Activated T-cell treated with anti-CD3 and anti-CD28 coated beads for 48 hours (primary cell): ENCODE measurements at places on chromosomes 12 and 14.

GRCh38 chr14:20522332-20522731 lies 17.0 kb downstream of the RNASE10 start:
- DNase-seq, result no peak

GRCh38 chr12:88615490-88615889 lies 35.2 kb upstream of the KITLG start:
- DNase-seq, result no peak

- no peak for DNase-seq
These were observed 19.5 kb downstream of the CKAP4 start for GRCh38 chr12:106228320-106228710.

- DNase-seq, result no peak
These were observed 3.7 kb upstream of the CAMKK2 start for GRCh38 chr12:121300083-121300819.

DNA sequence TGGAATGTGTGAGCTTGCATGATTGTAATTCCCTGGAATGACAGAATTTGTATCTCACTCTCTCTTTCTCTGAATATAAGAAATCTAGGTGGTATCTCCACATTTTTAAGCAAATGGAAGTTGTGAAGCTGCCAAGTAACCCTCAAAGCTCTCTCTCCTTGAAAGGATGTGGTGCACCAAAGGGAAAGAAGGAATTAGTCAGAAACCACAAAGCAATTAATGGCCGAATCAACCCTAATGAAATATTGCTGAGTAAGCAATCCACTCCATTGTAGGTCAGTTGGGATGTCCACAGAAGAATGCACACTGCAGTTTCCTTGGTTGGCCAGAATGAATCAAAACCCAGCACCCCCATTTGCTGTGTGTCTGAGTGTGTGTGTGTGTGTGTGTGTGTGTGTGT lies 153.5 kb downstream of the KCNA5 start:
- no peak for DNase-seq

DNA sequence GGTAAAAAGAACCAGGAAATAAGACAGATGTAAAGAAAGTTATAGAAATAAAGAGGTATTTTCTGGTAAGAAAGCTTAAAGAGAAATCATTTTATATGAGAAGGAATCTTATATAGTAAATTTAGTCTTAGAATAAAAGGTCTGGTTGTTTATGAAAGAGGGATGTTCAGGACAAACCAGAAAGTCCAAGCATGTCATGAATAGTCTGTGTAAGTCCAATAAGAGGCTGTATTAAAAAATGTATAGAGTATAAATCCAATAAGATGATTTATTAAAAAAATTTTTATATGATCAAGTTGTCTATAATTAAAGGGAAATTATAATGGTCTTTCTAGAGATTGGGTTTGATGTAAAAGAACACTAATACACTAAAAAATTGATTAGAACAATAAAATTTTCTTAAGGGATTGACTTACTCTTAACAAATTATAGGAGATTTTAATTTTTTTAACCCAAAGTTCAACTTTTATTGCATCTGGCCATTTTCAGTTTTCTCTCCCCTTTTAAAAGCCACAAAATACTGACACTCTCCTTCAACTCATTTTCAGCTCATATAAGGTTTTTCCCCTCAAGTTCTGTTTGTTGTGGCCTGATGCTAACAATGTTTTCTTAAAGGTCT lies 35.1 kb downstream of the ST8SIA1 start:
- no peak for DNase-seq

DNA sequence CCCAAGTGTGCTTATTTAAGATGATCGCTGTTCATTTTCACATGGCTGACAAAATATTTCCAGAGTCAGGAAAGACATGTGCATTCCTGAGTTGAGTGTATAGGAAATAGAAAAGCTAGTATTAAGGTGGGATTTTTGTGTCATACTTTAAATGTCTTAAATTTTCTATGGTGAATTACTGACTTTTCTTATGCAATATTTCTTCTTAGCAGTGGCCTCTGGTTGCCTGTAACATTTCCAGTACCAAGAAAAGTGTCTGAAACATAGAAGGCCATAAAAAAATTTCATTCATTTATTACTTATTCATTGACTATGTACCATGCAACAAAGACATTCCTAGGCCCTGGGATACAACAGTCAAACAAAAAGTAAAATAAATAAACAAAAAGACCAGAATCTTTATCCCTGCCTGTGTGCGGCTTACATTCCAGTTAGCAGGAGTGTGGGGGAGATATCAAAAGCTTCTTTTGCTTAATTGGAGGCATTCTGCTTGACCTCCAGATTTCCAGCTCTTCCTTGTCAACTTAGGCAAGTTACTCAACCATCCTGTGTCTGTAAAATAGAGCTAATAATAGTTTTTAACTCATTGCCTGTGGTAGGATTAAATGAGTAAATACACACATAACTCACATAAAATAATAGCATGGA lies 216.3 kb upstream of the FLRT2 start:
- DNase-seq, result no peak

GRCh38 chr12:39413836-39414771 lies 28.8 kb downstream of the KIF21A start:
- DNase-seq, result no peak

- DNase-seq, result no peak
These were observed 94.9 kb upstream of the SLC16A7 start for GRCh38 chr12:59500915-59501314.

DNA sequence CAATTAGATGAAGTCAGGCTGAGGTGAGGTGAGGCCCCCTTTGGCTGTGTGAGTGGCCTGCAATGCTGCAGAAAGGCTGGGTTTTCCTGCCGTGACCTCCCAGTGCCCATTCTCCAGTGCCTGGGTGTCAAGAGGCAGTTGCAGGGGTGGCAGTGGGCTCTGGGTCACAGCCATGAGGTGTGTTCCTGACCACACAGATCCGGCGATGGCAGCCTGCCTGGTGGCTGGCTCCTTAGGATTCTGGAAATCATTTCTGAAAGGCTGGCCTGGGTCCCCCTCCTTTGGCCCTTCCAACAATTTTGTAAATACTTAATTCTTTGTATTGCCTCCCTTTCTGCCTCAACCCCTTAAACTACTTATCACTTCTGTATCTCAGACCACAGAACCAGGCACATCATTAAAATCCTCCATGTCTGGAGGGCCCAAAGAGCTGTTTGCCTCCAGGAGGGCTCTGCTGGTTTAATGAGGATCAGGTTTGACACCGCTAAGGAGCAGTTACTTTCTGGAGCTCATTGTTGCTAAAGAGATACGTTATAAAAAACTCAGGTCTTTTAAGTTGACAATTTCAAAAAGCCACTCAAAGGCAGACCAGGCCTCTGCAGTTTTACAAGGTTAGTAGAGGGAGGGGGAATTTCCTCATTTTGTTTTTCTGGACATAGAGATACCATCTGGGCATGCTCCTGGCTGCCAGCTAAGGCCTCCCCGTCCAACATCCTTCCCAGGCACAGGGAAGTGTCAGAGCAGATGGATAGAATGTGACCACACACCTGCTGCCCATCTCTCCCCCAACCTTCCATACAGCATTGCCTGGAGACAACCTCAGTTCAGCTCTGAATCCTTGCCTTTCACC lies 204.4 kb downstream of the FOXN3 start:
- DNase-seq, result no peak

- DNase-seq, result no peak
These were observed 40.4 kb downstream of the NIN start for GRCh38 chr14:50790589-50790988.

- no peak for DNase-seq
These were observed 222.6 kb downstream of the ADAMTS20 start for GRCh38 chr12:43329375-43329774.

DNA sequence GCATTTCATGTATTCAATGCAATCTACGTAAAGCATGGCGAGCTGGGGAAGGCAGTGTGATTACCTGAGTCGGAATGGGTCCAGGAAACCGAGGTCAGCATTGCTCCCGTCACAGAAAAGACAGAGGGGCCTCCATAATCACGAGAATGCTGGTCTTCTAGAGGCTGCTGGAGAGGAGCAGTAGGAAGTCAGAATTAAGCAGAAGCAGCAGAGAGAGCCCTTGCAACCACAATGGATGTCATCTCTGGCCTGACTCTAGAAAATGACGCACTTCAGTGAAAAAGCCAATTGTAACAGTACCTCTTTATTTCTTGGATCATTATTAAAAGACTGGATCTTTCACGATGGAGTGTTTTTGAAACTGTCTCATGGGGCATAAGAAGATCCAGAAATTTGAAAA lies 69.5 kb upstream of the FOXN3 start:
- no peak for DNase-seq

DNA sequence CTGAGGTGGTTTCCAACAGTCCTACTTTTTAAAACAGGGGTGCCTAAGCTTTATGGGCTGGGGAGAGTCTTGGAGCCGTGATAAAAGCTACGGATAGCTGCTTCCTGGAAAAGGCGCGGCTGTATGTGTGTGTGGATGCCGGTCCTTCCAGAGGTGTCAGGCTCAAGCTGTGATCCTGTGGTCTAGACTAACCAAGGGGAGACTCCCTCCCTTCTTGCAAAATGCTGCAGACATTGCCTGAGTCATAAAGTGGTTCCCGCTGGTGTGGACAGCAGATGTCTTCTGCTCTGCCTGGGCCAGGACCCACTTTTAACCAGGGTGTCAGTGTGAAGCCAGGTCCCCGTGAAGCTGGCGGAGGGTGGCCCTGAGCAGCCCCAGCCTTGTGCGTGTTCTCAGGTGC lies 37.8 kb downstream of the CCDC92 start:
- no peak for DNase-seq

- DNase-seq, result no peak
These were observed 908 bp upstream of the CDKL1 start for GRCh38 chr14:50397390-50398188.

GRCh38 chr14:93137864-93138263 lies 22.1 kb upstream of the ITPK1 start:
- DNase-seq, result no peak

GRCh38 chr12:108664338-108665258 lies 30.9 kb upstream of the SELPLG start:
- peak; percentile 77 for DNase-seq

GRCh38 chr14:28770630-28771029 lies 4.0 kb downstream of the FOXG1 start:
- DNase-seq, result no peak

DNA sequence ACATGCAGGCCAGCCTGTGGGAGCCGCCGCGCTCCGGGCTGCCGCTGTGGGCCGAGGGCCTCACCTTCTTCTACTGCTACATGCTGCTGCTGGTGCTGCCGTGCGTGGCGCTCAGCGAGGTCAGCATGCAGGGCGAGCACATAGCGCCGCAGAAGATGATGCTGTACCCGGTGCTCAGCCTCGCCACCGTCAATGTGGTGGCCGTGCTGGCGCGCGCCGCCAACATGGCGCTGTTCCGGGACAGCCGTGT lies 2.9 kb downstream of the TMEM121 start:
- no peak for DNase-seq

GRCh38 chr14:68658943-68659931 lies 133.6 kb downstream of the ZFP36L1 start:
- DNase-seq, result no peak

- DNase-seq, result no peak
These were observed 62.5 kb downstream of the ETNK1 start for GRCh38 chr12:22687361-22688076.

GRCh38 chr12:99413751-99414150 lies 233.8 kb upstream of the GARIN6 start:
- no peak for DNase-seq

DNA sequence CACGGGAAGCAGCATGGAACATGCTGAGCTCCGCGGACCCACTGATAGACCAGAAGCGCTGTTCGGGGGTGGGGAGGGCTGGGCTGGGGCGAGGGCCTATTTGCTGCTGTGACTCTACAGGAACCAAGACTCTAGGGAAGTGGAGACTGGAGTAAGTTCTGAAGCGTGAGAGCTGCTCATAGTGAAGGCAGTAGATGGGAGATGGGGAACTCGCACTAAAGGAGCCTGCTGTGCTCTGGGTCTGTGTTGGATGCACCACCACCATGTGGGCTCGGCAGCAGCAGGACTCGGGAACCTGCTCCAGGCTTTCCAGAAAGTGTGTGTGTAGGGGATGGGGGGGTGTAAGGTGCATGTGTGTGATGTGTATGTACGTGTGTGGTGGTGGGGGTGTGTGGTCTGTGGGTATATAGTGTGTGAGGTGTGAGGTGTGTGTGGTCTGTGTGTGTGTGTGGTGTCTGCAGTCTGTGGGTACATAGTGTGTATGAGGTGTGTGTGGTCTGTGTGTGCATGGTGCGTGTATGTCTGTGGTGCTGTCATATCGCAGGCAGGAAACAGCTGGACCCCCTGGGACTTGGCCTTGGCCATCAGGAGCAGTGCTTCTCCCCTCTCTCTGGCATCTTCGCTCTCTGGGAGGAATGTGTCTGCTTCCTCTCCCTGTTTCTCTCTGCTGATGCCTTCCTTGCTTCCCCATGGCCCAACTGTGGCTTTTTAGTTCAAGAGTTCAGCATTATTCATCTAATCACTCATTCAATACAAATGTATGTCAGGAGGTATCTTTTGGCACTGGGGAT lies 378.9 kb downstream of the FUT8 start:
- no peak for DNase-seq

GRCh38 chr12:125633686-125634085 lies 568.5 kb downstream of the AACS start:
- no peak for DNase-seq

GRCh38 chr14:70032016-70032415 lies 152.8 kb downstream of the SMOC1 start:
- no peak for DNase-seq

GRCh38 chr14:56150645-56151345 lies 32.6 kb downstream of the PELI2 start:
- peak; percentile 8 for DNase-seq

GRCh38 chr12:116922194-116922897 lies 11.6 kb downstream of the FBXW8 start:
- DNase-seq, result no peak

DNA sequence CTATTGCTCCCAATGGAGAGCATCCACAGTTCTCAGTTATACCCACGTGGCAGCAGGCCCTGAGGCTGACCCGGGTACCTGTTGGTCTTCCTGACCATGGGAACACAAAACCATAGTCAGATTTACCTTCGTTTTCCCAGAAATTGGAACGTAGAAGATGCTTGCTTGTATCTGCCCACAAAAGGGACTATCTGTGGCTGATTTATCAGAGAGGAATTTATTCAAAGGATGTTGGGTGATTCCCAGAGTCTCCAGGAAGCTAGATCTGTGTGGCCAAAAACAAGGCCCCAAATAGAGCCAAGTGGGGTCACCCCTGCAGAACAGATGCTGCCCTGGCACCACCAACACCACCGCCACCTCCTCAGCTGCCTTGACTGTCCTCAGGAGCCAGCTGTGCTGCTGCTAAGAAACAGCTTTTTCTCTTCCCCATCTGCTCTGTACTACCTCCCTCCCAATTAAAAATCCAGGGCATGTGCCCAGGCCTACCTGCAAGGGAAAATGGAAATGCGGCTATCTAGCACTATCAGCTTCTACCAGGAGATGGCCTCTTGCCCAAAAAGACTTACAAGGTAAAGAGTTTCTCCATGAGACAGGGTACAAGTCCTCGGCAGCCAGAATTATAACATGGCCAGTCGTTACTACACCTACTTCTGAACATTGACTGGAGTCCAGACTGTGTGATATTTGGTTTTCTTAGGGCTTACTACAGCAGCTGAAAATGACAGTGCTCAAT lies 128.6 kb upstream of the PLEKHG7 start:
- no peak for DNase-seq

GRCh38 chr12:6158749-6159148 lies 34.3 kb upstream of the VWF start:
- DNase-seq, result no peak
